ENCODE measurements at places on chromosomes 3 and 15.

DNA sequence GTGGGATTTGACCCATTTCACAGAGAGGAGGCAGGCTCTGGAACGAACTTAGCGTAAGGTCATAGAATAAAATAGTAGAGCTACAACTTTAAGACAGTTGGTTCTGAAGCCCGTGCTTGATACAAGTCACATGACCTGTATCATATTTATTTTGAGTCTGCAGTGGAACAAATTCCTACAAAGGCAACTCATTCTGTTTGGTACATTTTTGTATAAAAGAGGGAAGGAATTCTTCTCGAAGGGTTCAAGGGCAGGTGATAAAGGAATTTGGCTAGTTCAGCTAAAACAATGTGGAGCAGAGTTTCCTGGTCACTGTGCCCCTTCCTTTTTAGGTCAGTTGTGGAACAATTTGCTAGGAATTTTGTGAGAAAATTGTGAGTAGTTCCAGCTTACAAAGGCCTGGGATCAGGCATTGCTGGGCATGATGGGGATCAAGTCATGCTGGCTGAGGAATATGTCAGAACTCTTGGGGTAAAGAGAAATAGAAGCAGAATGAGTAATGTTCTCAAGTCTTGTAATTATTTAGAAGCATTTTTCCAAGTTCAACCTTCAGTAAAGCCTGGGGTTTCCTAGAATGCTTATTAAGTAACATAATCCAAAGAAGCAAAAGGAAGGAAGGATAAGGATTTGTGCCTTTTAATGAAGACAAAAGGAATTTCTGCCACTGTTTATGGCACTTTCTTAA is 19.1 kb downstream of the USP3 start:
- DNase-seq = no peak

DNA sequence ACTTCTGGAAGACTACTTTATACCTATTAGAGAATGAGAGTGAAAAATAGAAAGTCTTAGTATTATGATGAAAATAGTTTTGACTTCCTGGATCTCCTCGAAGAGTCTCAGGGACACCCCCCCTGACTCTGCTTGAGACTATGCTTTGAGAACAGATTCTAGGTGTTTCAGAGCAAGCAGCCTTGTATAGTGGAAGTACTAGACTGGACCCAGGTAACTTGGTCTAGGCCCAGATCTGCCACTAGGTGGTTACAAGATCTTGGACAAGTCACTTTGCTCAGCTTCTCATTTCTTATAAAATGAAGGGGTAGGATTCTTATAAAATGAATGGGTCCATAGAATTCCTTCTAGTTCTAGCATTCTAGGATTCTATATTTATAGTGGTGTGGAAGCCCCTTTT is 9.1 kb downstream of the ABHD5 start:
- DNase-seq = no peak

DNA sequence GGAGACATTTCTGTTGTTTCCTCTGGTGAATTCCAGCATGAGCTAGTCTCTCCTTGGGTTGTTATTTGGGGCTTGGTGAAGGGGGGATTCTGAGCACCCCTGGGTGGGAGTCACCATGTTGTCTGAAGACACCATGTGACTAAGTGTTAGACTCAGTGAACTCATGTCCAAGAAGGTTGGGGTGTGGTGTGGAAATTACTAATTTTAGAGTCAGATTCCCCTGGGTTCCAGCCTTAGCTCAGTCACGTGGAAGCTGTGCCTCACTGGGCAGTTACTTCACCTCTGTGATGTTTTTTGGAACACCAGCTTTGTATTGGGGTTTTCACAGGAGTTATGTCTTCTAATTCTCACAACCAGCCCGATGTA is 171.5 kb downstream of the RPLP1 start:
- DNase-seq = peak; percentile 27

- DNase-seq = no peak
Measured at GRCh38 chr3:182910936-182911781, 69.2 kb downstream of the DCUN1D1 start.

GRCh38 chr3:186340204-186340603 is 21.8 kb downstream of the DGKG start:
- no peak for DNase-seq

GRCh38 chr15:69490356-69491037 is 37.9 kb downstream of the RPLP1 start:
- no peak for DNase-seq

GRCh38 chr15:57217778-57218598 is 158.3 kb upstream of the CGNL1 start:
- no peak for DNase-seq

DNA sequence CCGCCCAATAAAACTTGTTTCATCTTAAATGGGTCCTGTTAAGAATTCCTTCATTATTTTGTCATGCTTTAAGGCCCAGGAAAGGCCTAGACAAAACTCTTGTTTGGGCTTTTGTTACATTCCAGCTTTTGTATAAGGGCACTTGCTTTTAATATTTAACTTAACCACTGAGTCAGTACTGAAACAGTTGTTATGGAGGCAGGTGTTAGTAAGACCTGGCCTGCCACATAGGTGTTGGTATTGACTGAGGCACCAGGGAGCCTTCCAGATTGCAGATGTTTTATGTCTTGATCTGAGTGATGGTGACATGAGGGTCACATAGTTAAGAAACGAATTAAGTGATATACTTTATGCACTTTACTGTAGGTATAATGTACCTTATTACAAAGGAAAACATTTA is 274.9 kb upstream of the TGFBR2 start:
- DNase-seq = no peak

DNA sequence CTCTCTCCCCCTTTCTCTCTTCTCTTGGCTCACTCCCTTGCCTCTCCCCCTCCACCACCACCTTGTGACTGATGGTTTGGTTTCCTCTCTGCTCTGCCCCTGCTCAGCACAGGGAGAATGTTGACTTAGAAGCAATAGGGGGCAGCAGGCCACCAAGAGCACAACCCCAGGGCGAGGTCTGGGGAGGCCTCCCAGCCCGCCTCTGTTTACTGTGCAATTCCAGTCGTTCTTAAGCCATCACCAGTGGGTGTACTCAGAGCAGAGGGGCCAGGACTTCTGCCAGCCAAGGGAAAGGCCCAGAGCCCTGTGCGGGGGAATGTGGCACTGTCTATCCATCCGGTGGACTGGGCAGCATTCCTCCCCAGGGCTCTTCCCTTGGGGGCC is 5.7 kb upstream of the APEH start:
- DNase-seq = no peak

- DNase-seq = no peak
Measured at GRCh38 chr15:93973287-93973686, 258.1 kb upstream of the MCTP2 start.

DNA sequence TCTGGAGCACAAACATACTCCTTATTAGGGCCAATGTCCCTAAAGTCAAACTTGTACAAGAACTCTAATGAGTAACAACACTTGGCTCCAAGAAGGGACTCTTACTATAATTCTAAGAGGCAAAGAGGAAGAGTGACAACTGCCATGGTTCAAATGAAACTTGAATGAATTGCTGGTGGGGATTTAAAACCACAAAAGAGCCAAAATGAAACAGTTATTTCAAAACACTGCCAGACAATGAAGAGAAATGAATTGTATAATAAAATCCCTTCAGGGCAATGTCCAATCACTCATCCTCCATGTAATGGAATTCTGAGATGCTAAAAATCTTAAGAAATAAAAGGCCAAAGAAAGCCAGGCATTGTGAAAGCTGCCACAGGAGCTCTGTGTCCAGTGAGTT is 14.2 kb downstream of the THRB start:
- DNase-seq = no peak

DNA sequence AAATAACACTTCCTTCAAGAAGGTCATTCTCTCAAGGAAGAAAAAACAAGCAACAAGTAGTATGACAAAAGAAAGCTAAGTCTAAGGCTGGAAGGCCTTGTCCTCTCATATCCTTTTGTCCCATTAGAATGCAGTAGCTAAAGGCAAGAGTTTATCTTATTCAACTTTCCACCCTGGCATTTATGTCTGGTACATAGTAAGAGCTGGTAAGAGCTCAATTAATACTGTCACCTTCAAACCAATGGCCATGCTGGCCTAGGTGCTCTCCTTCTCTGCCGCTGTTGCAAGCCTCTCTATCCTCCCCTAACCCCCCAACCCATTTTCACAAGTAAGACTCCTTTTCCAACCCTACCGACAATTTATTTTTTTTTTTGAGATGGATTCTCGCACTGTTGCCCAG is 81.9 kb downstream of the LRRFIP2 start:
- DNase-seq = no peak

DNA sequence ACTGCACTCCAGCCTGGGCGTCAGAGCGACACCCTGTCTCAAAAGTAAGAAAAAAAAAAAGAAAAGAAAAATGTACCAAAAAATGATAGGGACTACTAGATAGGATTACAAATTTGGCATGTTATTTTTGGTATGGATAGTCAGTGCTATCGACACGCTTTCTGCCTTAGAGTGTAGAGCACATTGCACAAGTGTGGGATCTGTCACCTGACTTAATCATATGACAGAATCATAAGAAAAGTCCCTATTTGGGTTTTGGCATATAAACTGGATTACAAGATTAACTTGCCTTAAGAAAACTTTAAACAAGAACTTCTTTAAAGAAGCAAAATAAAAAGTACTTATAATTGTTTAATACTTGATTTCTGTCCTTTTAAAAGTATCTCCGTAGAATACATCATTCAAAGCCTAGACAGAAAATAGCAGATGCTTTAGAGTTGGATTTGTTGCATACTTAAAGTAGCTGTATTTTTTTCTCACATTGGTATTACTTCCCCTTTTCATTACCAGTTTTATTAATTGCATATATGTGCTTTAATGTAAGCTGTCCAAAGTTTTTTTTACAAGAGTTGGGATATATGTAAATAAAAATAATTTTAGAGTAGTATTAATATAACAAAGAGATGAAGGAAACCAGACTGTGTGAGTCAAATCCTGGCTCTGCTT is 7.8 kb downstream of the ATP6V1A start:
- no peak for DNase-seq

DNA sequence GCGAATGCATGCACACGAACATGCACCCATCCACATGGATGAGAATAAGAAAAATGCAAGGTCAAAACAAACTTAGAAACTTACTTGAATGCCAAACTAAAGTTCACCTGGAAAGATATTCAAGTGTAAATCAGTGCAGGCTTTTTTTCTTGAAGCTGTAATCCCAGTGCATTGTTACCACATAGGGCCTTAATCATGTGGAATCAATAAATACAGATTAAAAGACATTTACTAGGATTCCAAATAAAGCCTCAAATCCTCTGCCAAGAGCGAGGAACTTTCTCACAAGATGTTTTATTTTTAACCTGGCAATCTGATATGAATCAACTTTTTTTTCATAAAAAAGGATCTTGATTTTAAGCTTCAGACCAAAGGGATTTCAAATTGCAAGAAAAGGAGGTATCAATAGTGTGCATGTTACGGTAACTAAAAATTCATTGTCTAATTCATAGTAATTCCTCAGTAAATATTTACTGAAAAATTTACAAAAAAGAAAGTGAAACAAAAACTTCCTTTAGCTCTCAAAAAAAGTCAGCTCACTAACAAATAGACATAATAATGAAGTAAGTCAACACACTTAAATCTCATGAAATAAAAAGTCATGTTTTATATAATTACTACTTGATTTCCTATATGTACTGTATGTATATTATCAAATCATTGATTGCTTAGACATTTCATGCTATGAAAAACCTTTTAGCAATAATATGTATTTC is 978.6 kb downstream of the PLOD2 start:
- no peak for DNase-seq

- no peak for DNase-seq
Measured at GRCh38 chr15:78508272-78508671, 895 bp downstream of the HYKK start.

GRCh38 chr3:152356870-152357276 is 88.1 kb downstream of the MBNL1 start:
- DNase-seq = no peak

DNA sequence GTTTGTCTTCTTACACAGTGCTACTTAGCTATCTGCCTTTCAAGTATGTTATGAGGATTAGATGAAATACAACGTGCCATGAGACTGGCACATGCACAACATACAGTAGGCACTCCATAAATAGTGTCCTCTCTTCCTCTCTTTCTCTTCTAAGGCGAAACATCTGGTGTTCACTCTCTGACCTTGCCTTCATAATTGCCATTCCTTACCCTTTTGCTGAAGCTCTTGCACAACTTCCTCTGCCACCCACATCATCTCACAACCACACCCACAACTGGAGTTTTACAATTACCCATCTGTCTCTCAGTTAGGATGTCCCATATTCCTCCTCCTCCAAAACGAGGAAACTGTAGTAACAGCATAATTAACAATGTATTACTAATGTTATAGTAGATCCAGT is 26.4 kb upstream of the ACP3 start:
- DNase-seq = no peak

- DNase-seq = no peak
Measured at GRCh38 chr3:56361731-56362130, 106.5 kb downstream of the ERC2 start.

GRCh38 chr3:65305836-65306235 is 618.0 kb upstream of the ADAMTS9 start:
- no peak for DNase-seq

GRCh38 chr3:106593381-106593780 is 724.6 kb upstream of the CBLB start:
- DNase-seq = no peak

DNA sequence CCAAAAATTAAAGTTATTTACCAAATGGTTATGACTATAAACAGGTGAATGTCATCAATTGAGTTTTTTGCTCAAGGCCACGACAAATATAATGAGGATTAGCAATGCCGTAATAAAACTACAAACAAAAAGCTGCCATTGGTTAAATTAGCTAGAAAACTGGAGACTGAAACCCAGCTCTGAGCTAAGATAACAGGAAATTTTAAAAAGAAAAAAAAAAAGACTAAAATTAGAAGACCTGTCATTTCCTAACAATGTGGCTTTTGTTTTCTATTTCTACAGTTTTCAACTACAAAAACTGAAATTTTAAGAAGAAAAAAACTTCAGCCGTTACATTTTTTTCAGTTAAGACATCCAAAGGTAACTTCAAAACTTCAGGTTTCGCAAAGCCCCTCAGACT is 9.7 kb downstream of the SLC12A6 start:
- no peak for DNase-seq

GRCh38 chr15:95591886-95592285 is 738.6 kb upstream of the NR2F2 start:
- DNase-seq = no peak

DNA sequence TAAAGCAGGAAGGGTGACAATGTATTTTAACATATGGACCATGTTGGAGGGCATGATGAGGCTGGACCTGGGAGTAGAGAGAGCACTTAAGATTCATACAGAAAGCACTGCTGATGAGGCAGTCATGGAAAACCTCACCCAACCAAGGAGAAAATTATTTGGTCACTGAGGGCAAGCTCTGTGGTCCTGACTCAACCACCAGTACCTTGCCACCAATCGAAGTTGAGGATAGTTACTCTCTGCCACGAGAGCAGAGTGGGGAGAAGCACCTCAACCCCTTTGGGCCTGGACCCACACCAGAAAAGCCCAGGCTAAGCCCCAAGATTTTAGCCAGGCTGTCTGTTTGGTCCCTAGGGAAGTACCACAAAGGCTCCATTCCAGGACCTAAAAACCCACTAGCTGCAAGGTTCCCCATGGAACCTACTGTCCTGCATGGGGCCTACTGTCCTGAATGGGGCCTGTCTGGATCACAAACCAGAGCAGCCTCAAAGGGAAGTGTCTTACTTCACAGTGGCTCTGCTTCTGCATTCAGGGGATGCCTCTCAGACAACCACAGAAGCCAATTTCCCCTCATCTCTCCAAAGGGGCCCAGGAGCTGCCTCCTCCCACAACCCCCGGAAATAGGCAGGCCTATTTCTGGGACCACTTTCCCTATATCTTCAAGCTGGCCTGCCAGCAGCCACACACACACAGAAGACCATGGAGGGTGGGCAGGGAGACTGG is 4.2 kb downstream of the CCDC71 start:
- DNase-seq = peak; percentile 13

- DNase-seq = no peak
Measured at GRCh38 chr3:55771503-55771902, 284.4 kb upstream of the WNT5A start.

All from stimulated activated CD4-positive, alpha-beta T cell treated with anti-CD3 and anti-CD28 coated beads, Interleukin-1b, Interleukin-23, amount 100 ng/mL, for 48 hours (primary cell).